ENCODE measurements at places on chromosomes 2 and 18. TPM values are rescaled to one million over a fixed set of nuclear protein-coding genes. Genes with fewer than 3 reads are reported as not detected.

- peaks cover 3% of the 10 kb centered on the region for H3K36me3 ChIP-seq
- H3K27ac ChIP-seq: no peak overlapping the region
- peaks cover 82% of the 10 kb centered on the region for H3K4me1 ChIP-seq
- H3K4me3 ChIP-seq: no peak overlapping the region
Measured at GRCh38 chr2:240455647-240456446, 20.4 kb downstream of the GPC1 start.

GRCh38 chr2:11377928-11378545 is 33.6 kb upstream of the ROCK2 start:
- H3K36me3 ChIP-seq: no peaks in the 10 kb centered on the region
- no peak overlapping the region for H3K4me3 ChIP-seq
- peaks cover 37% of the 10 kb centered on the region for H3K4me1 ChIP-seq
- H3K27me3 ChIP-seq: no peaks in the 10 kb centered on the region
- DNase-seq: no peak
- H3K27ac ChIP-seq: no peak overlapping the region

GRCh38 chr2:176556373-176556772 is 287.1 kb downstream of the MTX2 start:
- no peak overlapping the region for H3K4me3 ChIP-seq
- no peaks in the 10 kb centered on the region for H3K36me3 ChIP-seq
- H3K4me1 ChIP-seq: peaks cover 16% of the 10 kb centered on the region
- peaks cover 3% of the 10 kb centered on the region for H3K27me3 ChIP-seq
- no peak overlapping the region for H3K27ac ChIP-seq

DNA sequence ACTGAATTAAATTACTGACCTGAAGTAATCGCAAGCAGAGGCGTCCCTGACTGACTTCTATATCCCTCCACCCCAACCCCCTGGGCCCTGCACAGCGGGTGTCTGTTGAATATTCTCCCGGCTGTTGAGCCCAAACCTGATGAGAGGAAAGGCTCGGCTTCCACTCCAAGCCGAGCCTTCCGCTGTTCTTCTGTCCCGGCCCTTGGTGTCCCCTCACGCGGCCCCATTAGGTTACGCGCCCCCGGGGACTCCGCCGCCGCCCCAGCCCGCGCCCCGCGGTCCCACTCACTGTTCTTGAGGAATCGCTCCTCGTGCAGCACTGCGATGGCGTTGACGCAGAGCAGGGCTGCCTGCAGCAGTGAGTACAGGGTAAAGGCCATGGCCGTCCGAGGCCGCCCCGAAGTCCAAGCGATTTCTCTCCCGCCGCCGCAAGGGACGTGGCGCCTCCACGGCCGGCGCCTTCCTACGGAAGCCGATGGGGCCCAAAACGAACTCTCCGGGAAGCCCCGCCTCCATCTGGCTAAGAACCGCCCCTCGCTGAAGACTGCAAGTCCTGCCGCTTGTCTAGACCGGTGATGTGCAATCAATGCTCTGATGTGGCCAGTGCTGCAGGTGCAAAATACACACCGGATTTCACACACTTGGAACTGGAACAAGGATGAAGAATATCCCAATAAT is at the start of gene IER3IP1:
IER3IP1 (minus strand) TSS at position 467 of the 678 bp plus-strand sequence; CDS start at position 380, 87 bp downstream.
- H3K27ac ChIP-seq: peak within 1 kb of the TSS; percentile 92
- no peaks in the 10 kb centered on the region for H3K27me3 ChIP-seq
- H3K4me3 ChIP-seq: peak within 1 kb of the TSS; percentile 98
- peak; percentile 96 for DNase-seq
- peaks cover 4% of the 10 kb centered on the region for H3K36me3 ChIP-seq
- H3K4me1 ChIP-seq: peaks cover 9% of the 10 kb centered on the region

Gene C2orf78
- not detected for polyA plus RNA-seq

GRCh38 chr18:38940863-38941531 is 1375.4 kb upstream of the CELF4 start:
- no peaks in the 10 kb centered on the region for H3K36me3 ChIP-seq
- no peak overlapping the region for H3K27ac ChIP-seq
- peak; percentile 12 for DNase-seq
- H3K4me1 ChIP-seq: no peaks in the 10 kb centered on the region

Gene COLEC11
- polyA plus RNA-seq: 0.14 TPM

DNA sequence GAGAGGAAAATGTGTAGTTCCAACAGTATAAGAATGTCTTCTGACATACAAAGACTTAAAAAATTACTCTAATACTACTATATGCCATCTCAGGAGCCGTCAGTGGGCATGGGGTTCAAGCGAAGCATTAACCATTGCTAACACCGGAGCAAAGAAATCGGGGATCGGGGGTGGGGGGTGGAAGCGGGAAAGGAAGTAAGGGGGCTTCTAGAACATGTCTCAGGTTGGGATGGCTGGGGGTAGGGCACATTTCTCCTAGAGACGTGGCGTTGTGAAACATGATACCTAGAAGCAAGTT is 702 bp downstream of the LMAN1 start:
- peak overlapping the region; percentile 98 for H3K4me3 ChIP-seq
- DNase-seq: peak; percentile 85
- peak overlapping the region; percentile 94 for H3K27ac ChIP-seq

Gene C2orf15
- 0.88 TPM for polyA plus RNA-seq

GRCh38 chr2:68119504-68119903 is 38.2 kb upstream of the PNO1 start:
- no peak overlapping the region for H3K4me3 ChIP-seq
- DNase-seq: no peak
- H3K36me3 ChIP-seq: no peaks in the 10 kb centered on the region
- peaks cover 2% of the 10 kb centered on the region for H3K27me3 ChIP-seq
- peaks cover 4% of the 10 kb centered on the region for H3K4me1 ChIP-seq

DNA sequence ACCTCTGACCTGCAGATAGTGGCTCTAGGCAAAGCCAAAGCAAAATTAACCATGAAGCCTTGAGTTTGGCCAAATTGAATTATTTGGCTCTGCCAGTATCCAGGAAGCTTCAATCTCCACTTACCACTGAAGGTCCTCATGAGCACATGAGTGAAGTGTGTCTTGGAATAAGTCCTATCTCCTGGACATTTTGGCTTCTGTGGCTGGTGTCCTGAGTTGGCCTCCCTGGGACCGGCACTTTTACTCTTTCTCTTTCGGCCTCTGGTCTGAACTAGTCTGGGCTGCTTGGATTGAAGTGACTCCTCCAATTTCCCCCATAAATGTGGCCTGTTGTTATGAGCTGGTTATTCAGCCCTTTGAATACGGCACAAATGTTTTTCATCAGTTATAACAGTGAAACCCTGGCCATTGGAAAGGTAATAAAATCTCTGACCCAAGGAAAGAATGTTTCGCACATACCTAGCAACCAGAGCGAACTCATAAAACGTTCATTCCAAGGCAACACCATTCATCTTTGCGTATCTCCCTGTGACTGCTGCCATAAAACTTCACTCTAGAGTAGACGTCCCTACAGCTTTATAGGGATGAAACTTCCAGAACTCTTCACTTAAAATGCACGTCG is 216.4 kb downstream of the LPIN1 start:
- DNase-seq: no peak
- H3K4me1 ChIP-seq: no peaks in the 10 kb centered on the region

DNA sequence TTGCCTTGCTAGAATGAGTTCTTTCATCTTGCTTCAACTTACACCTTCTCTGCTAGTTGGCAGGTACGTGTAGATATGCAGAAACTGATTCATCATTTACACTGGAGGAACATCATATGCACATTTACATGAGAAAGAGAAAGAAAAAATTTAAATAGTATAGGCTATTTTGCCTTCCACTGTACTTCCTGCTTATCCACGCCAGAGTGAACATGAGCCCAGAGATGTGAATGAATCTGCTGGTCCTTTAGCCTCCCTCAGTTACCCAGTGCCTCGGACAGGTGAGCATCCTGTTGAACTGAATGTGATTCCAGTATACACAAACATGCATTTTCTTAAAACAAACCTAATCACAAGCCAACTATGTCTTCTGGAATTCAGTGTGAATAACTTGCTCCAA is 83.6 kb downstream of the SESTD1 start:
- H3K27ac ChIP-seq: no peak overlapping the region
- no peaks in the 10 kb centered on the region for H3K4me1 ChIP-seq
- H3K4me3 ChIP-seq: no peak overlapping the region
- no peaks in the 10 kb centered on the region for H3K36me3 ChIP-seq
- no peaks in the 10 kb centered on the region for H3K27me3 ChIP-seq

GRCh38 chr2:99335911-99336803 is at the start of gene TXNDC9:
Gene TXNDC9, minus strand, starts transcription at chr2:99336333. Its CDS starts 3,123 bp downstream, at chr2:99333210.
- DNase-seq: peak; percentile 100
- H3K4me1 ChIP-seq: peaks cover 12% of the 10 kb centered on the region
- peak within 1 kb of the TSS; percentile 89 for H3K4me3 ChIP-seq
- H3K36me3 ChIP-seq: peaks cover 10% of the 10 kb centered on the region
- H3K27ac ChIP-seq: peak within 1 kb of the TSS; percentile 98

Gene MERTK
- polyA plus RNA-seq: 3.4 TPM

DNA sequence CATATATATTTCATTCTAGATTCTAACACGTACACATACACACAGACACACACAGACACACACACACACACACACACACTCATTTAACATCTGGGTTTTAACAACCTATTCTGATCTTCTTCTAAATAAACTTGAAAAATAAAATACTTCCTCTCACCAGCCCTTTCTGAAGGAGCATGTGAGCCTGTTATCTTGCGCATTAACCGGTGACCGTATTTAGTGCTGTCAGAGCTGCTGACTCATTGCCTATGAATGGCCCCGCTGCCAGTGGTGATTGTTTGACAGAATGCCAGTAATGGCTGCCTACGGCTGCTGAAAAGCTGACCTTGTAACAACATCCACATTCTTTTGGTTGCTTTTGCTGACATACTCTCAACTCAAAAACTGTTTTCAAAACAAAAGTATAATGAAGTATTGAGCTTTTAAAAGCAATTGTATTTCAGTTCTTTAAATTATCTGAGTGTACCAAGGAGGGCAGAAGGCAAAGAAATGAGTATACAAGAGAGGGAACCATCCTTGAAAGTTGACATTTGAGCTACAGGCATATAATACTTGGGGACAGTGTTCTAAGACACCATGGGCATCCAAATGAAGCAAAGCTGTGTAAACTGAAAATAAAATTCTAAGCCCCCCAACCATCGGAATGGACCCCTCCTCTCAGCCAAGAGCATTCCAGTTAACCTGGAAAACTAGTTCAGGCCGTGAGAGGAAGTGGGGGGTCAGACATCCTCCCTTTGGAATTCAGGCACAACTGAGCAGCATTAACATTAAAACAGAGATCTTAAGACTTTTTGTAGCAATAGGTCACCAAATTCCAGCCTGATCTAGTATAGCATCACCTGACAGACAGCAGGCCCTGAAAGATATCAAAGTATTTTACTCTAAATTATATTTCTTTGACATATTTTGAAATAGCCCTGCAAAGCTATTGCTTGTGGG is 50.2 kb upstream of the DTNA start:
- no peaks in the 10 kb centered on the region for H3K4me1 ChIP-seq
- no peaks in the 10 kb centered on the region for H3K36me3 ChIP-seq
- H3K27ac ChIP-seq: peak overlapping the region; percentile 45
- no peak overlapping the region for H3K4me3 ChIP-seq

Gene FSIP2
- 0.79 TPM for polyA plus RNA-seq
